ENCODE measurements at places on chromosomes 3 and 15.

GRCh38 chr3:62712746-62713145, 162.5 kb downstream of the CADPS start:
- no peak for DNase-seq

GRCh38 chr15:66145726-66146182, 107.8 kb downstream of the MEGF11 start:
- DNase-seq: no peak

DNA sequence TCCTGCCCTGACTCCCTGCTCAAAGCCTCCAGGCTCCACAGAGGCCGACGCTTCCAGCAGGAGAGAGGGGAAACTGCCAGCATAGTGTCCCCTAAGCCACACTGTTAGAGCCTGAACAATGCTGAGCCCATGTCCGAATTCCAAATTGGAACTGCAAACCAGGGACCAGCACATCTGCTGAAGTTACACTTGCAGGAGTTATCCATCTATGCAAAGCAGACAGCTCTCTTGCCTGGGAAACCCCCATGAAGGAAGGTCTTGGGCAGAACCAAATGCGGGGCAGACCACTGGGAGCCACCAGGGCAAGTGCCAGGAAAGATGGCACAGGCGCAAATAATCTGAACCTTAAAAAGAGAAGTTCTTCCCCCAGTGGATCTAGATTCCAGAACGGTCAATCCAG, 625 bp downstream of the LRRC15 start:
- DNase-seq: no peak

- no peak for DNase-seq
Measured at GRCh38 chr15:76932135-76932966, 802 bp downstream of the RCN2 start.

DNA sequence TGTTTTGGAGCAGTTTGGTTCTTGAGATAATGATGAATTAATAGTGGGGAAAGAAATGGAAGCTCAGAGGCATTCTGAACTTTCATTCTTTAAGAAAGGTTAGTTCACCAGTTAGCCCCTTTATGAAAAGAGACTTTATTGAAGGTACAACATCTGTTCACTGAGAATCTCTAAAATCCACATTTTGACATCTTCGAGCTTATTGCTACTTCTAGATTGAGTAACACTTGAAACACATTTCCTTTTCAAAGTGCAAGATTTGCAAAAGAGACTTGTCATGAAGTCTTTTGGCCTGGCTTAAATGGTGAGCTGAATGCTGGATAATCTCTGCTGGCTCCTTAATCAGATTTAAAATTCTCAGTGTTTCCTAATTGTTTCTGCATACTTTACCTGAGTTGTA, 42.3 kb downstream of the RAB8B start:
- DNase-seq: no peak

Data from hematopoietic multipotent progenitor cell treated with erythropoietin and hydrocortisone succinate and interleukin-3 and kit ligand, for 15 days (in vitro differentiated cells).